ENCODE measurements at places on chromosomes 16 and 17. TPM values are rescaled to one million over a fixed set of nuclear protein-coding genes. Genes with fewer than 3 reads are reported as not detected.

CEP295NL gene
- total RNA-seq = 1.5 TPM

- peak; percentile 69 for DNase-seq
- H3K4me3 ChIP-seq = no peak overlapping the region
- H3K36me3 ChIP-seq = no peaks in the 10 kb centered on the region
- no peaks in the 10 kb centered on the region for H3K27me3 ChIP-seq
- no peaks in the 10 kb centered on the region for H3K4me1 ChIP-seq
Measured at GRCh38 chr17:68431661-68432071, 25.6 kb downstream of the WIPI1 start.

TSPAN10 gene
- 0.74 TPM for total RNA-seq

SPEM1 gene
- total RNA-seq = 0.43 TPM

GRCh38 chr16:54129810-54130209 is 156.8 kb downstream of the IRX3 start:
- no peak overlapping the region for H3K4me3 ChIP-seq
- H3K27me3 ChIP-seq = peaks cover 6% of the 10 kb centered on the region
- no peak for DNase-seq
- H3K36me3 ChIP-seq = no peaks in the 10 kb centered on the region
- H3K27ac ChIP-seq = no peak overlapping the region

- DNase-seq = no peak
- H3K27ac ChIP-seq = no peak overlapping the region
- no peaks in the 10 kb centered on the region for H3K36me3 ChIP-seq
- no peaks in the 10 kb centered on the region for H3K27me3 ChIP-seq
- no peak overlapping the region for H3K4me3 ChIP-seq
Measured at GRCh38 chr16:66014221-66014620, 352.3 kb upstream of the CDH5 start.
